ENCODE measurements at places on chromosomes 2 and 18. TPM values are rescaled to one million over a fixed set of nuclear protein-coding genes. Genes with fewer than 3 reads are reported as not detected.

Gene KIAA2012
- not detected for total RNA-seq

Gene VIL1
- not detected for total RNA-seq

Gene TTN
- total RNA-seq: 11.0 TPM

Gene ASPRV1
- total RNA-seq: 1.2 TPM

Gene CNDP1
- not detected for total RNA-seq

Gene TANK
- 74.1 TPM for total RNA-seq

Gene NFATC1
- 49.2 TPM for total RNA-seq

Gene PLGLB1
- total RNA-seq: 6.9 TPM

Gene MTCL1
- total RNA-seq: 3.0 TPM

Gene FAM237A
- total RNA-seq: not detected

Gene CFC1
- total RNA-seq: not detected

Gene C2orf80
- not detected for total RNA-seq

Gene ITGAV
- total RNA-seq: 6.1 TPM

Gene DNER
- total RNA-seq: not detected

Gene FBXO36
- 0.87 TPM for total RNA-seq

Gene ARHGEF4
- 2.1 TPM for total RNA-seq

Gene ANKRD62
- total RNA-seq: not detected

Gene DNAH7
- total RNA-seq: not detected

Gene PPP1R1C
- not detected for total RNA-seq

Gene MC2R
- not detected for total RNA-seq

Gene DSG1
- not detected for total RNA-seq

Gene GPR45
- not detected for total RNA-seq

Gene GATA6
- total RNA-seq: not detected

Gene DHRS9
- total RNA-seq: not detected

Gene SCYGR4
- not detected for total RNA-seq

Gene KCNIP3
- not detected for total RNA-seq

Gene VIT
- not detected for total RNA-seq

Gene CDC42EP3
- 19.4 TPM for total RNA-seq

Gene CAPN14
- total RNA-seq: 0.18 TPM

Gene ORC4
- total RNA-seq: 32.4 TPM

Gene PLEKHH2
- 0.53 TPM for total RNA-seq

Measured in activated naive CD4-positive, alpha-beta T cell treated with anti-CD3 and anti-CD28 coated beads, Interleukin-2, amount 10 ng/mL, durations not matched to agents 5 hours and 36 hours (primary cell).